ENCODE measurements at places on chromosomes 16 and 17.
A peak's percentile ranks its signal among the peaks of the same experiment; 100 is the strongest.

- no peak for DNase-seq
These were observed 14.0 kb upstream of the PVALEF start for GRCh38 chr17:81151278-81151677.

DNA sequence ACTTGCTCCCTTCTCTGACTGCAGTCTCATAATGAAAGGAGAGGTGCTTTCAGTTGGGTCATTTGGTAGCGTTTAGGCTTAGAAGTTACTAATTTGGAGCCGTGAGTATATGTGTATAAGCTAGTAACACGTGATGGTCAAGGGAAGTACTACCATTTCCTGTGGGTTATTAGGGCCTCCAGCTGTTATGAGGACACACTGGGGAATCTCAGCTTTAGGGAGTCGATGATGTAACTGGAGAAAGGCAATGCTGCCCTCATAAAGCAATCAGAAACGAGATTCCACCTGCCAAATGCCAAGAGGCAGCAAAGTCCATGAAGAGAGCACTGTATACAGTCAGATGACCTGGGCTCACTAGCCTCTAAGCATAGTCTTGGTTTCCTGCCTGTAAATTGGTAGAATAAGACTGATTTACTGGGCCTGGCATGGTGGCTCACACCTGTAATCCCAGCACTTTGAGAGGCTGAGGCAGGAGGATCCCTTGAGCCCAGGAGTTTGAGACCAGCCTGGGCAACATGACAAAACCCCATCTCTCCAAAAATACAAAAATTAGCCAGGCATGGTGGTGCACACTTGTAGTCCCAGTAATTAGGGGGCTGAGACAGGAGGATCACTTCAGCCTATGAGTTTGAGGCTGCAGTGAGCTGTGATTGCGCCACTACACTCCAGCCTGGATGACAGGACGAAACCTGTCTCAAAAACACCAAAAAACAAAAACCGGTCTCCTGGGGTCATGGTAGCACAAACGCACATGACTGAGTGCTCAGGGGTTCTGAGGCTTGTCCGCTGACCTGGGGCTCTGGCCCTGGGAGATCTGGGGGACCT, 53.0 kb downstream of the SF3B3 start:
- DNase-seq: no peak

DNA sequence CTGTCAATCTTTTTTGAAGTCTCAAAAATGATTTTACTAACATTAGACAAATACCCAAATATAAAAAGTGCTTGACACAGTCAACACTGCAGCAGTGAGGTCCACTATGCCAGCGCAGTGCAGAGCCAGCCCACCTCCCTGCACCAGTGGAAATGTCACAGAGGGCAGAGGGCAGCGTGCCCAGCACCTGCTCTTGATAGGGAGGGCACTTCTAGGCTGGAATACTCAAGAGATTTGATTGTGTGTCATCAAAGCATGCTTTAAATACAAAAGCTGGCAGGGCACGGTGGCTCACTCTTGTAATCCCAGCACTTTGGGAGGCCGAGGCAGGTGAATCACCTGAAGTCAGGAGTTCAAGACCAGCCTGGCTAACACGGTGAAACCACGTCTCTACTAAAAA, 136.0 kb downstream of the ANKRD11 start:
- no peak for DNase-seq

DNA sequence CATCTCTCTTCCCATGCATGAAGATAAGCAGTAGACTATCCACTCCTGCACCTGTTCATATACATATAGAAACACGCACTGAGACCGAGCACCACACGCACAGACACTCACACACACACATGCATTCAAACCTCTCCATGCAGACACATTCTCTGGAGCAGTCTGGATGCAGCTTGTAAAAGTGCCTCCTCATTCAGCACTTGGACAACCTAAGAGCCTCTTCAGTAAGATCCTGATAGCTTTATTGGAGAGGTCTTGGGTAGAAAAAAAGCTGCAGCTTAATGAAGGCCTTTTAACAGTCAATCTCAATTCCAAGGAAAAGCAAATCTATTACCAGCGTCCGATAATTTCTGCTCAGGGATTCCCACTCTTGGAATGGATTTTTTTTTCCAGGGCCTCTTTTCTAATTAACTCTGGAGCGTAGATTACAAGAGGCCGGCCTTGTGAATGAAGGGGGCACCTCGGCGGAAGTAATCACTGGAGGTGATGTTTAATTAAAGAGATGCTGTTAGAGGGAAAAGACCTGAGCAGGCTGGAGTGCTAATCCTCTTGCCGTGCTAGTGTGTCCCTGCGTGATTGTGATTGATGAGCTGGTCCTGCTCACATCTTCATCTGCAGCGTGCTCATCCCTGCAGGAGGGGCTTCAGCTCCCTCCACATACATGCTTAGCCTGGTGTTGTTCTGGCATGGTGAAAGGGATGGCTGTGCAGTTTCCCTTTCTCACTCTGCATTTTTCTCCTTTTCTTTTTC, 155.1 kb downstream of the RBFOX1 start:
- no peak for DNase-seq

DNA sequence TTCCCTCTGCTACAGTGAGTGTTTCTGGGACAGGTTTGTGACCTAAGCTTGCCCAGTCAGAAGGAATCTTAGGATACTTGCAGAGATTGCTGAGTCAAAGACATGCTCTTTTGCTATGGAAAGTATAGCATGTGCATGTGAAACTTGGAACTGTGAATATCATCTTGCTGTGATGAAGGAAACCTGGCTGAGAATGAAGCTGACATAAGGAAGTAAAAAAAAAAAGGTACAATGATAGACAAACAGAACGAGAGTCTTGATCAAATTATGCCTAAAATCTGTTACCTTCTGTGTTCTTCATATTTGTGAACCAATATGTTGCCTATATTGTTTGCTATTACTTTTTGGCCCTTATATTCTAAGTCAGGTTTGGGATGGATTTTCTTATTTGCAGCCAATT, 525.7 kb downstream of the NPIPA7 start:
- DNase-seq: no peak

GRCh38 chr17:64533784-64534183, 27.0 kb downstream of the CEP95 start:
- DNase-seq: no peak

DNA sequence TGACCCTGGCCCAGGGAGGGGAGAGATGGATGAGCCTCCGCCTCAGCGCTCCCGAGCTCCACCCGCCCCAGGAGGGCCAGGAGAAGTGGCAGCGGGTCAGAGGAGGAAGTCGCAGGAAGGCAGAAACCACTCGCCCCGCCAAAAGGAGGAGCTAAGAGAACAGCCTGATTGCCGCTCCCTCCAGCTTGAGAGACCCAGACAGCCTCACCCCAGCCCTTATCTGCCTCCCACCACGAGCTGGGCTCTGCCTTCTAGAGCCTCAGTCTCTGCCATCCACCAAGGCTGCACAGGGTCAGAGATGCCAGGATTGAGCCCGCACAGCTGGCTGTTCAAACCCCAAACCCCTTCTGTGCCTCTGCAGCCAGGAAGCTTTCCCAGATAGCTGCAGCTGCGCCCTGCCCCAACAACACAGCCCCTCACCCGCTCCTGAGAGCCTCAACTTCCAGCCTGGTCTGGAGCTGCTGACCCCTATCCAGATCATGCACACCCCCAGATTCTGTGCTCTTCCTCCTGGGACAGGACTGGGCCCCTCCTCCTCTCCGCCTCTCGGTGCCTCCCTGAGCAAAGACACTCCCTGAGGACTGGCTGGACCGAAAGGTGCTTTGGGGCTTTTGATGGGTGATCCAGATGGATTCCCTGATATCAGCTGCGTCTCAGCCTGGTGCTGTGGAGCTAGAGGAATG, 1.0 kb upstream of the ATP2A3 start:
- DNase-seq: peak; percentile 76

DNA sequence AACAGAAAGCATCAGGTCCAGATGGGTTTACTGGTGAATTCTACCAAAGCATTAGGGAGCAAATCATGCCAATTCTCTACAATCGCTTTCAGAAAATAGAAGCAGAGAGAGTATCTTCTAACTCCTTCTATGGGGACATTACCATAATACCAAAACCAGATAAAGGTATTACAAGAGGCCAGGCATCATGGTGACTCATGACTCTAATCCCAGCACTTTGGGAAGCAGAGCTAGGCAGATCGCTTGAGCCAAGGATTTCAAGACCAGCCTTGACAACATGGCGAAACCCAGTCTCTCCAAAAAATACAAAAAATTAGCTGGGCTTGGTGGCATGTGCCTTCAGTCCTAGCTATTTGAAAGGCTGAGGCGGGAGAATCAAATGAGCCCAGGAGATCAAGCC, 23.0 kb downstream of the HBQ1 start:
- no peak for DNase-seq

GRCh38 chr16:77760800-77761199, 27.6 kb upstream of the VAT1L start:
- no peak for DNase-seq

- no peak for DNase-seq
These were observed 840 bp upstream of the CD300LB start for GRCh38 chr17:74532115-74532514.

DNA sequence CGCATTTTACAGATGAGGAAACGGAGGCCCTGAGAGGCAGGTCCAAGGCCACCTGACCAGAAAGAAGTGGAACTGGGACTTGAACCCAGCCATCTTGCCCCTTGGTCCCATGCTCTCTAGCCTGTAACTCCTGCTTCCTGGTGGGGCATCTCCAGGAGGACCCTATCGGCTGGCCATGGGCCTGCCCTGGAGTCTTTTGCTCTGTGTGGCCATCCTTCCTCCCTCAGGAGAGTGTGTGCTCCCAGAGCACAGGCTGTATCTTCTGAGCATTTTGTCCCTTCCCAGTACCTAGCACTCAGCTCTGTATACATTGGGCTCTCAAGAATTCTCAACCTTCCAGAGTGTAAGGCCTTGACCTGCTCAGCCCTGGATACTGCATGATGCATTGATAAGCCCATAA, 28.4 kb upstream of the STH start:
- DNase-seq: no peak

DNA sequence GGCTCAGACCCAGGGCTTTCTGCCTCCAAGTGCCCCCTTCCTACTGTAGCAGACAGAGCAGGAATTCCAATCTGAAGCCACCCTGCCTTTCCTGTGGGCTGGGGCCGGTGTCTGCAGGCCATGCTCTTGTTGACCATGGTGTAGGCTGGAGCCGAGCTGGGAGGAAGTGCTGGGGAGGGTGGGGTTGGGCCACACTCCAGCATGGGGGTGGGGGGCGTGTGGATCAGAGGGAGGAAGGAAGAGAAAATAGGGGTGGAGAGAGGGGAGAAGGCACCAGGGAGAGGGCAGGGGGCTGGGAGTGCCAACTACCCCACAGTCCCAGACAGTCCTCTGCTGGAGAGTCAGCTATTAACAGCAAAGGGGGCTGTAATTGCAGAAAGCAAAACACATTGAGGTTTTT, 54.3 kb upstream of the JPH3 start:
- no peak for DNase-seq

DNA sequence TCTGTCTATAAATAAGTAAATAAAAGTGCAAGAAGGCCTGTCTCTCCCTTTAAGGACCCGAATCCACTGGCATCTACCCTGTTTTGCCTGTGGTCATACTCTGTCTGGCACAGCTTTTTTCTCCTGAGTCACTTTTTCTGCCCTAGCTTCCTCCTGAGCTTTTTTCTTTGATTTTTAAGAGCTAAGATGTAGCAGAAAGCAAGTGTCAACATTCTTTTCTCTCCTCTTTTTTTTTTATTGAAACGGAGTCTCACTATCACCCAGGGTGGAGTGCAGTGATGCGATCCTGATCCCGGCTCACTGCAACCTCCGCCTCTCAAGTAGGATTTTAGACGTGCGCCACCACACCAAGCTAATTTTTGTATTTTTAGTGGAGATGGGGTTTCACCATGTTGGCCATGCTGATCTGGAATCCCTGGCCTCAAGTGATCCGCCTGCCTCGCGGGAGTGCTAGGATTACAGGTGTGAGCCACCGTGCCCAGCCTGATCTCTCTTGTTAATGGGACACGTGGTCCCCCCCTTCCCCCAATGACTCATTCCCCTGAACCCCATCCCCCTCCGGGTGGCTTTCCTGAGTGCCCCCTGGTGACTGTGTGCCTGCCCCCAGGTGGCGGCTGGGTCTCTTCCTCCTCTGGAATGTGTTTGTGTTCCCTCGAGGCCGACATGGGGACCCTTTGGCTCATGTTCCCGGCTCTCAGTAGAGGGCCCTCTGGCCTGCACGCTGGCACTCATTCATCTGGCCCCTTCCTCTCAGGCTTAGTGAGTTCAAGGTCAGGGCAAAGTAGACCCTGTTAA, 14.2 kb downstream of the C16orf90 start:
- no peak for DNase-seq
